Stimulated activated CD4-positive, alpha-beta T cell treated with anti-CD3 and anti-CD28 coated beads, Interleukin-1b, Interleukin-23, amount 100 ng/mL, for 1 hour (primary cell): ENCODE measurements at places on chromosomes 5 and 9.

GRCh38 chr5:10118150-10118549 lies 131.5 kb downstream of the ATPSCKMT start:
- DNase-seq = no peak

GRCh38 chr5:55364537-55365055 lies 56.8 kb downstream of the MTREX start:
- DNase-seq = no peak

DNA sequence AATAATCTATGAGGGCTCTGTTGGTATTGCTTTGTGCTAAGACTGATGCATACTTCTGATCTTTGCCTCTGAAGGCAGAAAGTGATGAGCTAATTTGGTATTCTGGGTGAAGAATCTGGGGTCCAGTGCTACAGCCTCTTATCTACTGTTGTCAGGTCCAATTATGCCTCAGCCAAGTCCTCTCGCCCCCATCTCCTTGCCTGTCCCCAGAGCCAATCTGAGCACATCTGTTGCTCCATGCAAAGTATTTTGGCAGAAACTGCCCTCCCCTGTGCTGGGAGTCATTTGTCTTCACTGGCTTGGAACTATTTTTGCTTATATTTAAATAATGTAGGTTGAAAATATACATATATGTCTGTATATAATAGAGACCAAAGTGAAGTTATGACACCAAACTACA lies 23.4 kb downstream of the LSM11 start:
- DNase-seq = no peak

GRCh38 chr5:121378046-121378445 lies 473.6 kb upstream of the FTMT start:
- DNase-seq = no peak

DNA sequence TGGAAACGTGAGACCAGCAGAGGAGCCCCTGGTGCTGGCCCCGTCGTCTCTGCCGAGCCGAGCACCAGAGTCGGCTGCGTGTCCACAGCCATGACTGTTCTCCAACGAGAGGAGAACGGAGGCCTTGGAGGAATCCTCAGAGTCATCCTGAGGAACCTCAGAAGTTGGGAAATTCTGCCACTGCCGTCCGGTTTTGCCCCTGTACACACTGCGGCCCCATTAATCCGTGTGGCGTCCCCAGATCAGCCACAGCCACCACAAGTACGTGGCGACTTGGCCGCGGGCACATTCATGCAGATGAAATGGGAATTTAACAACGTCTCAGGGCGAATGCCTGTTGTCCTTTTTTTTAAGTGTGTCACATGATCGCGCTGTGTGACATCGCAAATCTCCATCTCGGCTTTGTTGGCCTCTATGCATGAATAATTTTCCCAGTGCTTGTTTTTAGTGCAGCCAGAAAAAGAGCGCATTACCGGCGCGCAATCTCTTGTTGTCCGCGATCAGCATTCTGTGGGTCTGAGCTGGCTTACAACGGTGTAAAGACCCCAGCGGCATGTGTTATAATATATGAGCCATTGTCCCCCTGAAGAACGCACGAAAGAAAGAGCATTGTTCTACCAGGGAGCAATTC lies 323.0 kb upstream of the IRX4 start:
- DNase-seq = no peak

DNA sequence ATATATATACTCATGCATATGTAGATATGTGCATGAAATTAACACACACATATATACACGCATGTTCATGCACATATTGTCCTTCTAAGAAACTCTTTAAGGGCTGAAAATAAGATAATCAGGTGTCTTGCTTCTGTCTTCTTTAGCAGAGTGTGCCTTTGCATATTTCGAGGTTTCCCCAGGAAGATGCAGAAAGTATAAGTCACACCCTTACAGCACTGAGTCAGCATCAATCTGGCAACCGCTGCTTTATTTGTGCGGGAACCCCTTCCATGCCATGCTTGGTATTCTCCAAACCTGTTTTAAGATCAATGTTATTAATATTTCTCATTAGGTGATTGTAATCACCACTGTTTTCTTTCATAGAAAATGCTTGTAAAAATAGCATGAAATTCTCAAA lies 557.9 kb downstream of the CAAP1 start:
- DNase-seq = no peak

GRCh38 chr9:113598451-113598850 lies 134.9 kb downstream of the RGS3 start:
- DNase-seq = no peak

DNA sequence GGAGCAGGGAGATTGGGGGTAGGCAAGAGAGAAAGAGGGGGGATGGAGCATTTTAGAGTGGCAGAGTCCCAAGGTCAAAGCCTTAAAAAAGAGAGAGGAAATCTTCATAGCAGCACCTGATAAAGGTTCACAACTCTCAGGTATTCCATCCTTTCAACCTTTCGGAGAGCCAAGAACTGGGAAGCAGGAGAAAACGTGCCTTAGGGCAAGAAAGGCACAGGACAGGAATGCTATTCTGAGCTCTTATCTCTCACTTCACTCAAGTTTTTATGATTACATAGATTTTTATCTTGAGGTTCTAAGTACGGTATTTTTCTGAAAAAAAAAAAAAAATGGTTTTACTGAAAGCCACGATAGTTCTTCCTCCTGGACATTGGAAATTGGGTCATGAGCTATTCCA lies 34.5 kb upstream of the SMAD5 start:
- no peak for DNase-seq

DNA sequence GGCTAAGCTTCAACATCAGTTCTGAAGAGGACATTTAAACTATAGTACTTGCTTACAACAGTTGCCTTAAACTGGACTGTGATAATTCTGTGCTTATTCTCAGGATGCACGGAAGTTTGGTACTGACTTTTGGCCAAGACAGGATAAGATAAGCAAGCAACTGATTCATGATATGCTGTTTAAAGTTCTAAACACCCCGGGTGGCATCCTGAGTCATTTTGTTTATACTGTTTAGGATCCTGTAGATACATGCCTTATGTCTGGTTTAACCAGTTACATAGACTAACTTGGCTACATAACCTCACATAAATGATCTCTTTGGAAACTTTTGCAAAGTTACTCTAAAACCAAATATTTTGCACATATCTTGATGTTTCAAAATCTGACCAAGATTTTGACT lies 95.9 kb downstream of the CDH9 start:
- no peak for DNase-seq

DNA sequence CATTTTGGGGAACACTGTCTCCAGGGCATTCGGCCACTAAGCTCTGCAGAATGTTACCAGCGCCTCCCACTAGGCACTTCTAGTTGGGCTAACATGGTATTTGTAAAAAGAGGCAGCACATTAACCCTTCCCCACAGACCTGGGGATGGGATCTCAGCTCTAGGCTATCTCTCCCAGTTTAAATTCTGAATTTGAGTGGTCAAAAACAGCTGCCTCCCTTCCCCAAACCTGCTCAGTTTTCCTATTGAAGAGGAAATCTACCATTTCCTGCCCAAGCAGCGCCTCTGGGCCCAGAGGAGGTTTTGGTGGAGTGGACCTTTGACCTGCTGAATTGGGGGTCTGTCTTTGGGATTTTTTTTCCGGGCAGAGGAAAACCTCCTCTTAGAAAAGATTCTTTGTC lies 53.2 kb downstream of the ENC1 start:
- no peak for DNase-seq

- no peak for DNase-seq
Observed at GRCh38 chr5:64971513-64971912, 202.8 kb downstream of the CWC27 start.

- DNase-seq = no peak
Observed at GRCh38 chr5:64742411-64742810, 26.1 kb downstream of the SREK1IP1 start.

DNA sequence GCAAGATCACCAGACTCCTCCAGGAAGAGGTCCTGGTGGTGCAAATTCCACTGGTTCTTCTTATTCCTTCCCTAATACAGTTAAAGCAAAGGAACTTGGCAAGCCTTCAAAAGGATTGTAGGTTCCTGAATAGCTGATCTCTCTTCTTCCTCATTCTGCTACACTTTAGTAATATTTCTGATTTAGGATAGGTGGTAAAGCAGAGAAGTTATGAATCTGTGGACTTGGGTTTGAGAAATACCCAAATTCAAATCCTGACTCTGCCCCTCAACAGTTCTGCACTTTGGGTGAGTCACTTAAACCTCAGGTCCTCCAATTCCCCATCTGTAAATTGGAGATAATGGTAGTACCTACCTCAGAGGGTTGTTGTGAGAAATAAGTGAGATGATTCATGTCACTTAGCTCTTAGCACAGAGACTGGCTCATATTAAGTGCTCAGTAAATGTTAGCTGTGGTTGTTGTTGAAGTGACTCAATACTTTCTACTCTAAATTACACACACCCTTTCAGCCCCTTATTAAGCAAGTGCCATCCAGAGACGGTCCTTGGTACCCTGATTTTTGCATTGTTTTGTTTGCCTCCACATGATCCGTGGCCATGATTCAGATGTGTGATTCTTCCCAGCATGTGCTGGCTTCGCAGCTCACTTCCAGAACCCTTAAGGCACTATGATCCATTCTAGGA lies 5.2 kb downstream of the SH3RF2 start:
- DNase-seq = no peak

DNA sequence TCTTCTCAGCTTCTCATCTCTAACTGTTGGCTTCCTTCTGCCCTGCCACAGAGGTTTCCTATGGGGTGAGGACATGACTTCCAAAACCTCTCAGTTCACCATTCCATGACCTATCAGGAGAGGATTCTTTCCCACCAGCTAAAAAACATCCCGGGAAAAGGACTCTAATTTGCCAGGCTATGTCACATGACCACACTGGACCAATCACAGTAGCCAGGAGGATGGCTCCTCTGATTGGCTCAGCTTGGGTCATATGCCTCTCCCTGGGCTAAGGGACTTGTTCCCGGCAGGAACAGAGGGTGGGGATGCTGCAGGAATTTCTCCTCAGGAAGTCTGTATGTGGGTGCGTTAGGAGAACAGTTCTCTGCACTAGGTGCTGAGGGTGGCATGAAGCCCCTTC lies 40.3 kb upstream of the XPA start:
- DNase-seq = no peak

GRCh38 chr9:91391412-91391811 lies 29.7 kb upstream of the AUH start:
- no peak for DNase-seq

GRCh38 chr5:1873243-1873959 lies 9.3 kb downstream of the IRX4 start:
- DNase-seq = no peak

GRCh38 chr5:100553209-100553608 lies 18.0 kb downstream of the FAM174A start:
- no peak for DNase-seq

GRCh38 chr5:179256328-179257175 lies 88.7 kb downstream of the ADAMTS2 start:
- no peak for DNase-seq

GRCh38 chr5:53331463-53331862 lies 149.0 kb upstream of the FST start:
- DNase-seq = no peak

GRCh38 chr5:62112689-62113228 lies 193.2 kb upstream of the KIF2A start:
- no peak for DNase-seq

DNA sequence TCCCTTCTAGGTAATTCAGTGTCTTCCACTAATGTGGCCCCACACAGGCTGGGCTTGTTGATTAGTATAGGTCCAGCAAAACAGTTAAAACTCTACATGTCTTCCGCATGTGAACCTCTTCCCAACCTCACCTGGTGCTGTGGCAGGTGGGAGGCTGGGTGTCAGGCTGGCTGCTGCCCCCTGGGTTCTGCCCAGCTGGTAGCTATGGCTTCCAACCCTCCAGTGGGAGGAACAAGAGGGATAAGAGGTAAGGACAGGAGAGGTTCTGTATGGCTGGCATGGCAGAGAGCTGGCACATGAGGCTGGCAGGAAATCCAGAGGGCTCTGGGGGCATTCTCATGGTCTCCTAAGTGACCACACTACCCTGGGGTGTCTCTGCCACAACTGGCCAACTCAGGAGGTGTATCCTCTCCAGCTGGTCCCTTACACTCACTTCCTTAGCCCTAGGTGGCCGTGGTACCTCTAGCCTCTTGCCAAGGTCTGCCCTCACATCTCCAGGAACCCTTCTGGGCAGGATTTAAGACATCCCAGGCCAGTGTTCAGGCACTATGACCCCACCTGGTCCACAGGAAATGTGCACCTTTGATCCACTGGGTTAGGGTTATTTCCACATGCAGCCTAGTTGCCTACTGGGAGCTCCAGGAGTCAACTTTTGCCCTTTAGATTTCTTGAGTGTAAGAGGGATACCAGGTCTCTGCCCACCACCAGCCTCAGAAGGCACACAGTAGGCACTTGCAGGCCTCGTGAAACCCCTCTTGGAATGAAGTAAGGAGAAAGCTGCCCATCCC lies 41.7 kb downstream of the AHRR start:
- no peak for DNase-seq

DNA sequence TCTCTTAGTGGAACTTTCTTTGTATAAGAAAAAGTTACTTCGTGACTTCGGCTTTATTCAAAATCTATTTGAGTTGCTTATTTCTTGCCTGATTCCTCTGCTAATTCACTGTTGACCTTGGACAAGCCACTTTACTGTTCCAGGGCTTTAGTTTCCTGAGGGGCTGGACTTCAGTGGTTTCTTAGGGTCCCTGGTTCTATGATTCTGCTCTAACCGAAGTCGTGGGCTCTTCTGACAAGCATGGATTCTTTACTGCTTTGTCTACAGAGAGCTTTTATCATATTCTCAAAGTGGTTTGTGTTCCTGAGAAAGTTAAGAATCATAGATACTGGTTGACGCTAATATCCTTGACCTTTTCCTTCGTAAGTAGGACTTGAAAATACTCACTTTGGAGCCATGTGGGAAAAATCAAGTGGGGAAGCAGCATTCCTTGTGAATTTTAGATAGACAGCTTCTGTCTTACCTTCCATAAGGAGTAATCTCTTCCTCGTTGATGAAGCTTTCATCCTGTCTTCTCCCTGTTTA lies 21.1 kb downstream of the EXOSC2 start:
- DNase-seq = no peak

DNA sequence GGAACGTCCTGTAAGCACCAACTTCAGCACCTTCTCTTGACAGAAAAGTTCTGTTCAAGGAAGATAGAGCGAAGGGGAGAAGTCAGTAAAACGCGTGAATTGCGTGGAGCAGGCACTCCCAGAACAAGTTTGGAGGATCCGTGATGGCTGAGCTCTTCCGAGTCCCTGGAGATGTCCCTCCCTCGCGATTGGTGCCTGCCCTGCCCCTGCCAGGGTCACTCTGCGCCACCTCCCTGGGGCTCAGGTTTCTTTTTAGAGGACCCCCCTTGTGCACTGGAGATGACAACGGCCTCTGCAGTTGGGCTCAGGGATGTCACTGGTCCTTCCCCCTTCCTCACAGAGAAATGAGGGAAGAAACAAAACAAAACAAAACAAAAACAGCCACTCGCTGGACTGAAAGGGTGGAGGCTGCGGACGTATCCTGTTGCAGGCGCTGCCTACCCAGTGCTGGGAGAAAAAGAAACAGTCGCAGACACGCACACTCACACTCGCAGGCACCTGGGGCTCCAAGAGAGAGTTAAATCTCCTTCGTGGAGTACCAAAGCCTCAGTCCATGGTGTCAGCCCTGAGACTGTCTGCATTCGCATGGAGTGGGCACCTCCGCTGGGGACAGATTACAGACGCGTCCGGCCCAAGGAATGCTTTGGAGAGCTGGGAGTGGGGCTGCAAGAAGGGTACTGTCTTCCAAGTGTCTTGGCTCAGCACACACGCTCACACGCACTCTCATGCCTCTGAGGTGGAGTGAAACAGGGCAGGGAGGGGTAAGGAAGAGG lies 512.7 kb downstream of the SLCO4C1 start:
- no peak for DNase-seq

- DNase-seq = no peak
Observed at GRCh38 chr9:93761822-93762221, 185.4 kb downstream of the PHF2 start.
